ENCODE measurements at places on chromosomes 5 and 9.

GRCh38 chr9:133255371-133256135, 19.4 kb downstream of the ABO start:
- no peak for DNase-seq

DNA sequence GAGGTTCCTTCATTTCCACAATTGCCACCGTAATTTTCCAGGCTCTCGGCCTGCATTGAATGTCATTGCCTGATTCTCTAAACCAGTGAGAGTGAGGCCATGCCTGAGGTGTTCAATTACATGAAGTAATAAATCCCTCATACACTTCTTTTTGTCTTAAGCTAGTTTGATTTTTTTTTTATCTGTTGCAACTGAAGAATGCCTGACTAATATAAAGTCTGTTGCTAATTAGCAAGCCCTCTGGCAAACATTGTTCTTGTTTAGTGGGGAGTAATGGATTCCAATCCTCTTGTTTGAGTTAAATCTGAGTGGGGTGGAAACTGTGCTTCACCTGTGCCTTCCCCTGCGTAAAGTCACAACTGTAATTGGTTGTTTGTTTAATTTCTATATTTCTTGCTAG, 338.1 kb upstream of the ATP10B start:
- no peak for DNase-seq

- no peak for DNase-seq
Measured at GRCh38 chr5:96051401-96051830, 89.8 kb upstream of the ELL2 start.

DNA sequence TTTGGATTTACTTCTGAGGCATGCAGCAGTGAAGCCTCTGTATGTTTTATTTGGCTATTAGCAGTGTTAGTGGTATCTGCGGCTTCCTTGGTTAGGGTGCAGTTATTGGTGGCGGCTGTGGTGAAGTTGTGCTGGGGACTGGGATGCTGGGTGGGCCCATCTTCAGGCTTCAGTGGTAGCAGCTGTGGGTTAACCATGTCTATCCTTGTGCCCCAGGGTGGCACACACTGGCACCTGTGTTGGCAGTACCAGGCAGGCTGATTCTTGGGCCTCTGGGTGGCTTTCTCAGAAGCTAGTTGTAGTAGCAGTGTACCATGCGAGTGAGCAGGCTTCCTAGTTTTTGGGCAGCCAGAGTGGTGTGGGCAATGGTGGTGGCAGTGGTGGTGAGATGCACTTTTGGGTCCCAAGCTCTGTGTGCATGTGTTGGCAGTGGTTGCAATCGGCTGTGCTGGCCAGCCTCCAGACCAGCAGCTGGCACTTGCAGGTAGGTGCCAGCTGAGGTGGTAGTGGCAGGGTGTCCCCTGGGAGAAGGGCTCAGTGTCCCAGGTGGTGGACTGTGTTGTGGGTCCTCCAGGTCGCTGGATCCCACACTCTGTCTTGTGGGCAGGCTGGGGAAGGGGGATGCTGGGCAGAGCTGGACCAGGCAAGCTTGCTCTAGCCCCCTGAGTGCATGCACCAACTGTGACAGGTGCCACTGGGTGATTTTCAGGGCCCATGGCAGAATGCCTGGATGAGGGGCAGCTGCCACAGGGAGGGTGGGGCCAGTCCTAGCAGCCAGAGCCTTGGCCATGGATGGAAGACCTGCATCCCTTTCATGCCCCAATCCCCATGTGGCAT, 13.6 kb downstream of the AHRR start:
- no peak for DNase-seq

GRCh38 chr9:90847971-90848370, 46.4 kb downstream of the SYK start:
- no peak for DNase-seq

DNA sequence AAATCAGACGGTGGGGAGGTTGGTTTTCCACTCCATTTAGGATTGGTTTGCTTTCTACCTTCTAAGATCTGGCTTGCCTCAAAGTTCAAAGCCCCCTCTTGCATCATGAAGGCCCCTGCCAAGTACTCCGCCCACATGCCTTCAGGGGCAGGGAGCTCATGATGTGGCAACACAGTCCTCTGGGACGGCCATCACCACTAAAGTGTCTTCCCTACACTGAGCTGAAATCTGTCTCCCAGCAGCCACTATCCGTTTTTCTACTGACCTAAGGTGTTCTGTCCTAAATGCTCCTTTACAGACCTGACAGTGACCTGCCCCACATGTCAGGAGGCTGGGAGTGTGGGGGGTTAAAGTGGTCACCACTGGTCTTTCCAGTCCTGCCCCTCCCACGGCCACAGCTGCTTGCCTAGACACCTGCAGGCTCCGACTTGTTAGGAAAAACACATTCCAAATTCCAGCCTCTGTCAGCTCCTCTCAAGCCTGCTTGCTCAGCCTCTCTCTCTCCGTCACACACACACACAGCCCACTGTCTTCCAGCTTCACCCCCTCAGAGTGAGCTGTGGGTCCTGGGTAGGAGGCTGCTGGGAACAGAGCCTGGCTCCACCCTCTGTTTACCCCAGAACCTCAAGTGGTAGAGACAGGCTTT, 44.9 kb downstream of the SHB start:
- DNase-seq: no peak

DNA sequence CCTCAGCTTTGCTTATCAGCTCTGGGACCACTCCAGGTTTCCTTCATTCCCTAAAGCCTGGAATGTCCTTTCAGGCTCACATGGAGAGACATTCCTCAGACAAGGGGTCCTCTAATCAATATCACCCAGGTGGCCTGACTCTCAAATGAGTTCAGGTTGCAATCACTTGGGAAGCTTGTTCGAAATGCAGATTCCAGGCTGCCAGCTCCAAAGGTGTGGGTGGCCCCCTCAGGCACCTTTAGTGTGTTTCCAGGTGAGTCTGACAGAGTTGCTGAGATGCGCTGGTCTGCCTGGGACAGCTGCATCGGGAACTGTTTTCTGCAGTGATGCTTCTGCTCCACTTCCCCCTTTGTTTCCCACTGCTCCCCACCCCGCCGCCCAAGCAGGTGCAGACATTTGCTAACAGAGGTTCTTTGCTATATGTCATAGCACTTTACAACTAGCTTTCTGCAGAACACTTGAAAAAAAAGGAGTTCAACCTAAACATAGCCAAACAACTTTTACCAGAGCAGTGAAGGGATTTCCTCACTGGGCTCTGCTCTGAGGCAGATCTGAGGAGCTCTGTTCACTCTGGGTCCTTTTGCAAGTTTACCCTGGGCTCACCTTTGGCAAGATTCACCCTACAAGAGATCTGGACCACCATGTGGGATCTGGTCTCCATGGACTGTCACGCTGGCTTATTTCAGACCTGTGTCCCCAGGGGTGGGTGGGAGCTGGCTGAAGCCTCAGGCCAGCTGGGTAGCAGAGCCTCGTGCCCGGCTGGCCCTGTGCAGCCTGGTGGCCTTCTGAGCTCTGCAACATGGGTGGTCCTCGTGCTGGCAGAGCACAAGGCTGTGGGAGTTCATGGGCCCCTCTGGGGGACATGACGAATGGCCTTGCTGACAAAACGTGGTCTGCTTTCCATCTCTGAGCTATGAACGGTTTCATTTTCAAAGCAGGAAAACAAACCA, 539.6 kb downstream of the CCDC171 start:
- DNase-seq: no peak

DNA sequence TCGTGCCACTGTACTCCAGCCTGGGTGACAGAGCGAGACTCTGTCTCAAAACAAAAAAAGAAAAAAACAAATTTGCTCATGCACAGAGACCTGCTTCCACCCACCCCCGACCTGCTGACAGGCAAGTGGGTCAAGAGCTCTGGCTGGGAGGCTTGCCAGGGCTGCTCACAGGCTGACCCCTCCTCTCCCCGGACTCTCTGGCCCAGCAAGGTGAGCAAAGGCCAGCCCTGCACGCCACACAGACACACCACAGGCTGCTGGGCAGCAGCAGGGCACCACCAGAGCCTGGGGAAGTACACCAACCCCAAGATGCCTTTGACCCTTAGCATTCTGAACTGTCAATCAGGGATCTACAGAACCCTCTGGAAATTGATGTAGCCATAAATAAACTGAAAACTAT, 29.2 kb downstream of the NSUN2 start:
- DNase-seq: no peak

DNA sequence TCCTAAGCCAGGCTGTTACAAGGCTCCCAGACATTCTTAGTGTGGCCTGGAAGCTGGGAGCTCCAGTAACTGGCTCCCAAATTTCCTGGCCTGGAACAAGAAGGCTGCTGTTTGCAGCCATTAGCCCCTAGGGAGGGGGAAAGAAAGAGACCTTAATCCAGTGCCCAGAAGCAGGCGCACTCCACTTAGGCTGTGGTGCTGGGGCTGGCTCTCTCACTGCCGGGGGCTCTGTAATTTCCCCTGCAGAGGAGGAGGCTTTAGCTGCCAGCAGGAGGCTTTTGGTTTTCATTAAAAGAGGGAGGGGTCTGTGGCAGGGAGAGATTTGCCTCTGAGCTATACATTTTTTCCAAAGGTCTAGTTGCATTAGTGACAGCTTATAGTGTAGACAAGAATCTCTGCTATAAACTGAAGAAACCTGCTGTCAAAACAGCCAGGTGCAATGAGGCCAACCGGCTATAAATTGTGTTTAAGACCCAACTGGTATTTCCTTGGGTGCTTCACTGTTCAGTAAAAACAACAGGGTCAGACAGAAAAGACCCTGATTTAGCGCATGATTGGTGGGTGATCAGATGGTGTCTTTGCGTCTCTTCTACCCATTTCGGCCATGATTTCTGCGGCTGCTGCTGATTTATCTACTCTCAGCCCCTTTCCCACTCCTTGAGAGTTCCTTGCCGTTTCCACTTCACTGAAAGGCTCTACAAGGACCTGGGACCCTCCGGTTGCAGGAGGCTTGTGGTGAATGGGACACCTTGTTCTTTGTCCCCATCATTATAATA, 254.6 kb downstream of the AOPEP start:
- no peak for DNase-seq

GRCh38 chr9:125995706-125996105, 248.5 kb downstream of the PBX3 start:
- DNase-seq: no peak

DNA sequence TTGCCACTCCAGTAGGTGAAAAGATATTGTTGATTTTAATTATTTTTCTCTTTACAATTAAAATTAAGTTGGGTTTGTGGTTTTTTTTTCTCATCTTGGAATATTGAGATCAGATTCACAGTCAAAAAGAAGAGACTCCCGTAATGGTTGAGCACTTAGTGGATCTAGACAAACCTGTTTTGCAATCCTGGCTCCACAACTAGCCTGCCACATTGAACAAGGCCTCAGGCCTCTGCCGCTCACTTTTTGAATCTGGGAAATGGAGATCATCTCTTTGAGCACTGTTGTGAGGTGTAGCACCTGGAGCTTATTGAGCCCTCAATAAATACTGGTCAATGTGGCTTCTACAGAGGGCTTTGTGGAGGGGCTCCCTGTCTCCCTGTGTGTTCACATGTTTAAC, 37.1 kb upstream of the RARS1 start:
- no peak for DNase-seq

DNA sequence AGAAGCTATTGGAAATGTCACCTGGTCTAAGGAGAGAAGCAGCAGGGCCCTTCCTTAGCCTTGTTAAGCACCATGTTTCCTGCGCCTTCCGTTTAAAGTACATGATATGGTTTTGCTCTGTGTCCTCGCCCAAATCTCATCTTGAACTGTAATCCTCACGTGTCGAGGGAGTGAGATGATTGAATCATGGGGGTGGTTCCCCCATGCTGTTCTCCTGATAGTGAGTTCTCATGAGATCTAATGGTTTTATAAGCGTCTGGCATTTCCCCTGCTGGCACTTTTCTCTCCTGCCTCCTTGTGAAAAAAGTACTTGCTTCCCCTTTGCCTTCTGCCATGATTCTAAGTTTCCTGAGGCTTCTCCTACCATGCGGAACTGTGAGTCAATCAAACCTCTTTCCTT, 49.7 kb downstream of the PRDM6 start:
- DNase-seq: no peak

DNA sequence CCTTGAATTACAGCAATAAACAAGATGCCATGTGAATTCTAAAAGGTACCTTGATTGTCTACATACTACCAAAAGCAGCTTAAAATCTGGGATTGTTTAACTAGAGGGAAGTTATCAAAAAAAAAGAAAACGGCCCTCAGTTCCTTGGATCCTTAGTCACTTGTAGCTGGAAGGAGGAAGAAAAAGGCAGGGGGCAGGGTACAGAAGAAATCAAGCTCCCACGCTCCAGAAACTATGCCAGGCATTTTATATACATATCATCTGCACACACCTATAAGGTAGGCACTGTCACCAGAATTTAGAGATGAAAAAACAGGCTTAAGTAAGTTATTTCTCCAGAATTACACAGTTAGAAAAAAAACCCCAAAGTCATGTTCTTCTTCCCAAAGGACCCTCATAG, 63.4 kb downstream of the SCAI start:
- no peak for DNase-seq

DNA sequence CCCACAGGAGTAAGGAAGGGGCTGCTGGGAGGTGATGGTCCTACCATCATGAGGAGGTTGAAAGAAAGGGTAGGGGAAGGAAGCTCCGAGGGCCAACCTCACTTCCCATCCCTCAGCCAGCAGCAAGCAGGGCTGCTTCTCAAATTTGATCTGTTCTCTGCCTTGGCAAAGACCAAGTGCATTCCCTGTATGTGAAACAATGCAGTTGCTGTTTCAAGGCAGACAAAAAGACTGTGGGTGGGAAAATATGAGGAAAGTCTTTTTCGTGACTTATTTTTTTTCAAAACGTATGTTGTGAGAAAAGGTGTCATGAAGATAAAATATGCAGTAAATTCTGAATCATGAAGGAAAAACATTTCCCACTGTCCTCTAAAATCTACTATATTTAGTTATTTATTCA, 165.9 kb downstream of the ARSB start:
- no peak for DNase-seq

DNA sequence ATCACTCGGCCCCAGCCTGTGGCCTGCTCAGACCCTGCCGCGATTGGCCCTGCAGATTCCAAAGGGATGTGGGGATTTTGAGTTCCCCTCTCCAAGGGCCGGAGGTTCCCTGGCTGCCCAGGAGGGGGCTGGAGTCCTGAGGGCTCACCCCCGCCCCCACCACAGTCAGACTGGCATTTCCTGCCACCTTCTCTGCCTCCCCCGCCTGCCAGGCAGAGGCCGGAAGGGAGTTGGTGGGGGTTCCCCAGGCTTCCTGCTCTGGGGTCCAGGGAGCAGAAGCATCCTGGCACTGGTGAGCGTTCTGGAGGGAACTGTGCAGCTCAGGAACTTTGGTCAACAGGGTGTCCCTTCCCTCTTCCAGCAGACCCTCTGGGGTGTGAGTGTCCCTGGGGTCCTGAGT, 70.6 kb downstream of the RXRA start:
- no peak for DNase-seq

GRCh38 chr9:112299514-112299913, 33.9 kb downstream of the PTBP3 start:
- no peak for DNase-seq

- DNase-seq: no peak
Measured at GRCh38 chr5:68730220-68730978, 363.4 kb upstream of the SLC30A5 start.

- DNase-seq: no peak
Measured at GRCh38 chr9:33041432-33042188, 16.5 kb downstream of the DNAJA1 start.

GRCh38 chr5:153641183-153641688, 150.8 kb downstream of the GRIA1 start:
- DNase-seq: no peak

- no peak for DNase-seq
Measured at GRCh38 chr9:34907044-34907443, 51.0 kb upstream of the PHF24 start.

GRCh38 chr9:125701351-125701750, 5.7 kb downstream of the MAPKAP1 start:
- DNase-seq: no peak

GRCh38 chr5:131279204-131279603, 15.4 kb downstream of the CDC42SE2 start:
- DNase-seq: no peak

All from NCI-H2171 (cell line).